ENCODE measurements at places on chromosomes 12 and 14.

DNA sequence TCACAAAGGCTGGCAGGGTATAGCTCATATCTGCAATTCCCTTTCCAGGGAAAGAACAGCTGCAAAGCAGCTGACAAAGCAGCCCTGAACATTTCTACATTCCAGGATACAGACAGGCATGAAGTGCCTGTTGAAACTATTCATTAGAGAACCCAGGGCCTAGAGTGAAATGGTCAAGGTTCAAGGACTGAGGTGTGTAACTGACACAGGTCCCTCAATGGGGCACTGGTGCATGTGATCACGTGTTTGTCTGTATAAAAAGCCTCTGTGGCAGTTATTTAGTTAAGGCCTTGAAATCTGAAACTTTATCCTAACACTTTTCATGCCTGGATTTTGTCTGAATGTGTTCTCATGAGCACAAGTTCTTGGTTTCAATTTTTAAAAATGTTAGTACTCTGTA is 47.1 kb downstream of the GIT2 start:
- no peak for DNase-seq

DNA sequence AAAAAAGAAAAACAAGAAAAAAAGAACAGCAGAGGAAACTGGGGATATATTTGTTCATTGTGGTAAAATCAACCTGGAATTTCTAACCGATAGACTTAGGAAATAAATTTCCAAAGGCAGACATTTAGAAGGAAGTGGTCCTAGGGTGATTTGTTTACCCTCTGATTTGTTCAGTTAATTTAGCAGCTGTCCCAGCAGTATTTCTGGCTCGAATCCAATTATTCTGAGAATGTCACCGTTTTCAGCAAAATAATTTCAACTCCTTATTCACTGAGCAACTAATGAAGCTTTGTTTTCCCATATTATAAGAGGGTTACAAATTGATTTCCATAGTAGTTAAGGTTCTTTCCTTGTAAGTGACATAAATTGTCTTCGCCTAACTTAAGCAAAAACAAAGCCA is 285.2 kb upstream of the SYT10 start:
- no peak for DNase-seq

DNA sequence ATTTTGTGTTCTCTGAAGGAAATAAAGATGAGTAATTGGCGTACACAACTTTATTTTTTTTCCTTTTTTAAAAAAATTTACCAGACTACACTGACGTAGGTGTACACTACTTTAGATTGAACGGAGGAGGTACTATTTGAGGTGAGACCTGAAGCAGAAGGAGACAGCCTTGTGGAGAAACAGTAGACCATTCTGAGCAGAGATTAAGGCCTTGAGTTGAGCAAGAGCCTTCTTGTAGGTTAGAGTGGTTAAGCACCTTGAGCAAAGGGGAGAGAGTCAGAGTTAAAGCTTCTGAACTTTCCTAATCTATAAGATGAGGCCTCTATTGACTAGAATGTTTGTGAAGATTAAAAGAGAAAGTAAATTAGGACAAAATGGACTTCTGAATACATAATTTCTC is 2.5 kb downstream of the LEMD3 start:
- peak; percentile 23 for DNase-seq

GRCh38 chr14:73713803-73714655 is at the start of gene PNMA1:
TSS of gene PNMA1 (minus strand) at chr14:73714384. CDS start at chr14:73713639, 745 bp downstream.
- peak; percentile 66 for DNase-seq

DNA sequence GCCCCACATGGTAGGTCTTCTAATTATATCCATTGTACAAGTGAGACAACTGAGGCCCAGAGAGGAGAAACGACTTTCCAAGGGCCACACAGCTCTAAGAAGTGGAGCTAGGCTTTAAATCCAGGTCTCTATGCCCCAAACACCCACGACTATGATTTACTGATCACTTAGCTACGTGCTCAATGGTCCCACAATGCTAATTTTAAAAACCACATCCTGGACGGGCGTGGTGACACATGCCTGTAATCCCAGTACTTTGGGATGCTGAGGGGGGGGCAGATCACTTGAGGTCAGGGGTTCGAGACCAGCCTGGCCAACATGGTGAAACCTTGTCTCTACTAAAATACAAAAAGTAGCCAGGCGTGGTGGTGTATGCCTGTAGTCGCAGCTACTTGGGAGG is 8.4 kb upstream of the MLEC start:
- DNase-seq = no peak

GRCh38 chr14:59583755-59584154 is 7.1 kb upstream of the CCDC175 start:
- DNase-seq = no peak

DNA sequence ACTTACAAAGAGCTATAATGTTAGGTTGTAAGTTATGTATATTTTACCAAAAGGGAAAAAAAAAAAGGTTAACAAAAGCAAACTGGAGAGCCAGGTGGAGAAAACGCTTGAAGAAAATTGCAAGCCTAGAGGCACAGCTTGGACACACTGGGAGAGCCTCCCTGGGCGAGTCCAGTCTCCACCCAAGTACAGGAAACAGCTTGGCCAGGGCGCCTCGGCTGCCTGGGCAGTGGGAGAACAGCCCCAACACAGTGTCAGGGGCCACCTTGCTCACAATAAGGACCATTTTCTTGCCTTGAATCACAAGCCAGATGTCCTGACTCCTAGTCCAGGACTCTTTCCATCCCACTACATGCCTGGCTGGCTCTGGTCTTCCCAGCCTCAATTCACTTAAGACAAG is 33.3 kb downstream of the TTC7B start:
- DNase-seq = no peak

- no peak for DNase-seq
Measured at GRCh38 chr12:113837528-113838296, 128.4 kb downstream of the RBM19 start.

DNA sequence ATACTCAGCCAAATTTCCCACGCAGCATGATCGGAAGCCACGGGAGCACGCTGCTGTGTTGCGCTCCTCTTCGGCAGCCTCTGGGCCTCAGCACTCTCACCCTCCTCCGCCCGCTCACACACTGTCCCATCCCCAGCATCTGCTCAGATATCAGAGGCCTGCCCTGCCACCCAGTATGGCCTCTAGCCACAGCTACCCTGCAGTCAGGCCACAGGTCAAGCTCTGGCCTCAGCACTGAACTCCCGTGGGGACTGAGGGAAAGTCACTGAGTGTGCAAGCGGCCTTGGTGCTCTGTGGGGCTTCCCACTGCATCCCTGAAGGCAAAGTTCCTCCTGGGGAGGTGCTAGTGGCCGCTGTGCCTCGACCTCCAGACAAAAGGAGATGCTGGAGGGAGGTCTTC is 2.0 kb downstream of the KRT77 start:
- no peak for DNase-seq

DNA sequence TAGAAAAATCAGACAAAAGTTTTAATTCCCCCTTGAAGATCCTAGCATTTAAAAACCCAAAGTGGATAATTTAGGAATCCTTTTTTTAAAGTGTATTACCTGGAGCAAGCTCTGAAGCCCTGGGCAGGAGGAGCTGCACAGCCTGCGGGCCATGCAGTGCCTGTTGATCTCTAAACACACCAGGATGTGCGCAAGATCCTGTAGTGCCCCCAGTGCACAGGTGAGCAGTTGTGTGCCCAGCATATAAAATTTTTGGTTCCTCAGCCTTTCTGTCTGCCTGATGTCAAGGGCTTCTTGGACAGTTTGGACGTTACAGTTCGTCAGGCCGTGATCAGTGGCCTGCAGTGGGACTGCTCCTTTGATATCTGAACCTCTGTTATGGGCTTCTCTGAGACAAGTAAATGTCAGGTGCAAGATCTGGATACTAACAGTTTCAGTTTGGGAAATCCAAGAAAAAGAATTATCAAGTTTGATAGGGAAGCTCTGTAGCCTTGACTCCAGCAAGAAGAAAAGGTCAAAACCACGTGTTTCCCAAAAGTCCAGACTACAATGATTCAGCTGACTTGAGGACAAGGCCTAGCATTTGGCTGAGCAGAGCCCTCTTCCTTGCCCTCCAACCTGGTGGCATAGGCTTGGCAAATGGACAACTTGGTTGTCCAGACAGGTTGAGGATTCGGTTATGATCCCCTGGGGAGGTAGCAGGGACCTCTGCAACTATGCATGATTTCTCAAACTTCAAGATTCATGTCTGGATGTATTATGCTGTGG is 1.0 kb downstream of the ATXN7L3B start:
- peak; percentile 55 for DNase-seq

DNA sequence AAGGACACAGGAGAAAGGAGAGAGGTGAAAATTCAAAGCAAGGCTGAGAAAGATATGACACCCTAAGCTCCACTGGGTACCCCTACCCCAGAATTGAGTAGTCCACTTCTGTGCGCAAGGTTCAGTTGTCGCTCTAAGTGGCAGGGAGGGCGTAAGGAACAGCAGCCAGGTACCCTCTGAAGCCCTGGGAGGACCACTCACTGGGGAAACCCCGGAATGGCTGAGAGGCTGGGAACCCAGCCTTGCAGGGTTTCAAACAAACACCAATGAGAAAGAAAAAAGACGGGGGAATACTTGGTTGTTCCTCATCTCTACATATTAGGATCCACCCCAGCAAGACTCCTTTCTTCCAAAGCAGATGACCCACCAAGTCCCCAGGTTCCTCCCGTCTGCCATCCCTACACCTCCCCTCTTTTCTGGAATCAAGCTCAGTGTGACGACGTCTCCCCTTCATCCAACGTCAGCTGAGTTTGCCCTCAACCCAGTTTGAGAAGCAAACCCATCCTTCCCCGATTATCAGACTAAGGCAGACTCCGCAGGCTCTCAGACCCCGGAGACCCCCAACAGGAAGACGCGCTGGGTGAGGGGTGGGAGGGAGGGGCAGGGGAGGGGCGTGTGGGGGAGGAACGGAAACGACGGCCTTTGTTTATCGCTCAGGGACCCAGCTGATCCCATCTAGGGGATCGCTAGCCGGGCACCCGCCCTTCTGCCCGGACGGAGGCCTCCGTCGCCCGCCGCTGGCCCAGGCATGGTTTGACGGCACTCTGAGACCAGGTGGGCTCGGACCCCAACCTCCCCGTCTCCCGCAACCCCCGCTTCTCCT is 795 bp downstream of the LMBR1L start:
- DNase-seq = no peak

DNA sequence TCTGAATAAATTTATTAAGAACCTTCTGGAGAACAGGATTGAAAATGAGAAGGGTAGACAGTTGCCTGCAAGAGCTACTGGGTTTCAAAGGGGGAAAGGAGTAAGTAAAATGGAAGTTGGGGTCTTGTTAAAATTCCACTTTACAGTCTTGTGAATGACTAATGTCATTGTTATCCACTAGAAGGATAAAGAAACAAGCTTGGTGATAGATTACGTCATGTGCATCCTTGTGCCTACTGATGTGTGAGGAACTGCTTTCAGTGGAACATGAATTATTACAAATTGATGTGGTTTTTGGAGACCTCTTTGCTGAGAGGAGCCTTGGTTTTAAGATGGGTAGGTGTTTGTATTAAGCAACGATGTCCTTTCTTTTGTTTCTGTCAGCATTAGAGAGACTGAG is 272.5 kb upstream of the PRICKLE1 start:
- no peak for DNase-seq

DNA sequence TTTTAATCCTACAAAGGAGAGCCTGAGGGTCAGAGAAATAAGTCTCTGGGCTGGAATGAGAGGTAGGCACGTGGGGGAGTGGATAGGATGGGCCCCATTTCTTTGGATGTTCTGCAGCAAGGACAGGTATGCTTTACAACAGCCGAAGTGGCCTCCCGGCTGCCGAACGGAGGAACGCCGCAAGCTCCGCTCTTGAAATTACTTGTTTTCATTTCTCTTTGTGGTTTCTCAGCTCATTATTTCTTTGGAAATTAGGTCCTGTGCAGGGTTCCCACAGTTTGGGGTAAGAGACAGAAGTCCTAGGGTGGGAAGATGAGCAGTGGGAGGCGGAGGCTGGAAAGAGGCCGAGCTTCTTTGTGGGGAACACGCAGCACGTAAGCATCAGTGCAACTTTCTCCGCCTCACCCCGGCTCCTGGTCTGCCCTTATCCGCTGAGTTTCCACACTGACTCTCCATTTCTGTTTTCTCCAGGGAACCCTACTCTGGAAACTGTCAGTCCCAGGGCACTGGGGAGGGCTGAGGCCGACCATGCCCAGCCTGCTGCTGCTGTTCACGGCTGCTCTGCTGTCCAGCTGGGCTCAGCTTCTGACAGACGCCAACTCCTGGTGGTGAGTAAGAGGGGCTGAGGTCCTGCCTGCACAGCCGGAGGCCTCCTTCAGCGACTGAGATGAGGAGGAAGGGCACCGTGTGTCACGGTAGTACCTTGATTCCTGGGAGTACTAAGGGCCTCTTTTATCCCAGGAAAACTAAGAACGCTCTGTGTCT is 2.0 kb downstream of the WNT5B start:
- no peak for DNase-seq

- DNase-seq = no peak
Measured at GRCh38 chr12:132026061-132026795, 76.5 kb downstream of the EP400 start.

- no peak for DNase-seq
Measured at GRCh38 chr12:126385785-126386184, 1320.5 kb downstream of the AACS start.

DNA sequence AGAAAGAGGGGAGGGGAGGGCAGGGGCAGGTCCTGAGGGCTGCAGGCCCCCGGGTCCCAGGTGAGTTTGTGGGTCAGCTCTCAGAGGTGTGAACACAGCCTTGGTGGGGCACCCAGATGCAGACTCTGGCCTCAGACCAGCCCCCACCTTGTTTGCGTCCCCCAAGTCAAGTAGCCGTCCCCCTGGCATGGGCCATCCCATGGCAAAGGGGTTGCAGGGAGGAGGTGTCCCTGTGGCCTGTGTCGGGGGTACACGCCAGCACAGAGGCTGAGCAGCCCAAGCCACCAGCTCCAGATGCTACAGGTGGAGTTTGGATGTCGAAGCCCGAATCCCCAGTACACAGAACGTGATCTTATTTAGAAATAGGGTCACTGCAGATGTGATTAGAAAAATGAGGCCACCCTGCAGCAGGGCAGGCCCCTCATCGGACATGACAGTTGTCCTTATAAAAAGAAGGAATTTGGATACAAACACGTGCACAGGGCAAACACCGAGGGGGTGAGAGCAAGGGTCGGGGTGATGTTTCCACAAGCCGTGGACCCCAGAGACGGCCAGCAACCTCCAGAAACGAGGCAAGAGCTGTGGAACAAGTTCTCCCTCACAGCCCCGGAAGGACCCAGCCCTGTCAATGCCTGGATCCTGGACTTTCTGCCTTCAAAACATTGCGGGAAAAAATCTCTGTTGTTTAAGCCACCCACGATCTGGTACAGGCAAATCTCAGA is 141.2 kb upstream of the C14orf180 start:
- no peak for DNase-seq

DNA sequence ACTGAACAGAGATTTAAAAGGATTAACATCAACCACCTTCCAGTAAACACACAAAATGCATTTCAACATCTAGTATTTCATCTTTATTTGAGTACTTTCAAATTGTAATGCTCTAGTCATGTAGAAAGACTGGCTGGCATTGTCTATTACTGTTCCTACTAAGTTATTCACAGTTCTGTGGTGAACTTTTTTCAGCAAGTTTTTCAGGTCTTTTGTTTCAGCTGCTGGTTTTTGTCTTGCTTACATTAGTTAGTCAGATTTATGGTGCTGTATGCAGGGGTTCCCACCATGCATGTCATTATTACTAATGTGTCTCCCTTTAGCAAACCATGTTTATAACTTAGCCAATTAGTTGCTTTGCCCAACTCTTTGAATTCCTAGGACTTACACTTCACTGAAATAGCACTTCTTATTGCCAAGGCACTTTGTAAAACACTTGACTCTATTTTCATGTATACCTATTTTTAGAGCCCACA is 253.4 kb upstream of the KITLG start:
- DNase-seq = no peak

All from thymus (tissue), 14 donors.